ENCODE measurements at places on chromosomes 16 and 17.

- no peak for DNase-seq
Observed at GRCh38 chr17:13638855-13639458, 37.2 kb upstream of the HS3ST3A1 start.

DNA sequence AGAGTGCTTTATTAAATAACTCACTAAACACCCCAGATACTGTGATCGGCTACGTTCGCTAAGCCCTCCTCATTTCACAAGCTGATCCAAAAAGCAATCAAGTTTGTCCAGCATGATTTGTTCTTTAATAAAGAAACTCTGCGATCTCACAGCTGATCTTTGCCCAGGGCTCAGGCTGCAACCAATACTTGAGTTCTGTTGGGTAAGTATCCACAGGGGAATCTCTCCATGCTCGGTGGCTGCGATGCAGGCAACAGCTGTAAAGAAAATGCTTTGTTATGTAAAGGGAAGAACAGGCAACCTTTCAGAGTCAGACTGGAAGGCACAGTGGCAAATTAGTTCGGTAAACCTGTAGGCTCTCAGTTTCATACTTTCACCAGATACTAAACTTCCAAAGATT lies 67.5 kb downstream of the SHISA6 start:
- DNase-seq = no peak

DNA sequence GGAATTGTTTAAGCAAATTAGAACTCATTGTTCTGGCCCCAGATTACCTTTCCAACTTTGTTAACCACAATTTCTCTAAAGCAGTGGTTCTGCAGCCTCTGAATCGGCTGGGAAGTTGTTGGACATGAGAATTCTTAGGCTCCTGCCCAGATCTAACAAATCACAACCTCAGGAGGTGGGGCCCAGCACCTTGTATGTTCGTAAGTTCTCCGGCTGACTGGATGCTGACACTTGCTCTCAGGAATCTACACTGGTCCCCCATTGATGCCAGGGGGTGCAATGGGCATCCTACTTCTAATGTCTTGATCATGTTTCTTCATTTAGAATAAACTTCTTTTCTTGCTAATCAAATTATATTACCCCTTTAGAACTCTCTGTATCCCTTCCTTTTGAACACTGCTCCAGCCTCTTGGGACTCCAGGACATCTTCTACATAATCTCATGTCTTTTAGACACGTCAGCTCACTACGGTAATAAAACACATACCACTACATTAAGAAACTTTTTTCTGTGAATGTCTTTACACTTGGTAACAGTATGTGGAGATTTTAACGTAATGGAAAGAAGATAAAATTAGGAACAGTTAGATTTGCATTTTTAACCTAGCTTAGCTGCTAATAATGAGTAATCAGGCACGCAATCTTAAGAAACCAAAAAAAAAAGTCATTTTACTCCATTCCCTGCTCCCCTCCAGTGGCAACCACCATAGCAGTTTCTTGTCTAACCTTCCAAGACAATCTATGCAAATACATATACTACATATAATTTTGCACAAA lies 143.2 kb downstream of the ITFG1 start:
- DNase-seq = no peak

DNA sequence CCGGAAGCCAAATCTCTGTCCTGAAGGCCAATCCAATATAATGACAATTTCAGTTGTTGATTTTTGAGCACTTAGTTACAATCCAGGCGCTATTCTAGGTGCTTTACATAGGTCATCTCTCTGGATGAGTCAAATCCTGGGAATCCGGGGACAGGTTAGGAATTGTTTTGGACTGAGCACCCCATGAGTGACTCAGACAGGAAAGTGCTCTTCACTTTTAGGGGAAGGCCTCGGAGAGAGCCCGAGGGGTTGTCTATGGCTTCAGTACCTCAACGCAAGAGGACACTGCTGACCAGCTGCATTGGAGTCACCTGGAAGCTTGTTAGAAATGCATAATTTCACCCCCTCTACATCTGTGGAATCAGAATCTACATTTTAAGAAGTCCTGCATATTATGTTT lies 108.8 kb downstream of the IRX5 start:
- DNase-seq = no peak

- no peak for DNase-seq
Observed at GRCh38 chr17:8420041-8420934, 15.4 kb upstream of the NDEL1 start.

DNA sequence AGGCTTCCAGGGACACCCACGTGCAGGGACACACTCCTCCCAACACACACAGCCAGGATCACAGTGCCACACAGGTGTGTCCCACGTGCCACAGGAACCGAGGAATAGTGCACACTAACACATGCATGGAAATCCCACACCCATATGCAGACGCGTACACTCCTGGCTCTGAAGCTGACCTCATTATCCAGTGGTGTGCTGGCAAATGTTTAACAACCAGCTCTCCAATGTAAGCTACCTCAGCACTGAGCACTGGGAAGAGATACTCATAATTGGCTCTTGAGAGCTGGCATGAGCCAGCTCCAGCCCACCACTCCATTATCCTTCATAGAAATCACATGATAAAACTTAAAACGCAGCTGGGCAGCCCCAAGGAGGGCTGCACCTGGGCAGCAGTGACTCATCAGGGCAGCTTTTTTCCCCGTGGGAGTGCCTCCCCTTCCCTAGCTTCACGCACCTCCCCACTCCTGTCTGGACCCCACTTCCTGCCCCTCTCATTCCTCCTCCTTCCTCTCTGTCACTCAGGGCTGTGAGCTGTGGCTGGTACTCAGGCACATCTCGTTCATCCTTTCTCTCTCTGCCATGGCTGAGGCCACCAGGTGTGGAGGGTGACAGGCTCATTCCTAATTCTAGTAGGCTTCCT lies 14.9 kb upstream of the TBX21 start:
- peak; percentile 19 for DNase-seq

DNA sequence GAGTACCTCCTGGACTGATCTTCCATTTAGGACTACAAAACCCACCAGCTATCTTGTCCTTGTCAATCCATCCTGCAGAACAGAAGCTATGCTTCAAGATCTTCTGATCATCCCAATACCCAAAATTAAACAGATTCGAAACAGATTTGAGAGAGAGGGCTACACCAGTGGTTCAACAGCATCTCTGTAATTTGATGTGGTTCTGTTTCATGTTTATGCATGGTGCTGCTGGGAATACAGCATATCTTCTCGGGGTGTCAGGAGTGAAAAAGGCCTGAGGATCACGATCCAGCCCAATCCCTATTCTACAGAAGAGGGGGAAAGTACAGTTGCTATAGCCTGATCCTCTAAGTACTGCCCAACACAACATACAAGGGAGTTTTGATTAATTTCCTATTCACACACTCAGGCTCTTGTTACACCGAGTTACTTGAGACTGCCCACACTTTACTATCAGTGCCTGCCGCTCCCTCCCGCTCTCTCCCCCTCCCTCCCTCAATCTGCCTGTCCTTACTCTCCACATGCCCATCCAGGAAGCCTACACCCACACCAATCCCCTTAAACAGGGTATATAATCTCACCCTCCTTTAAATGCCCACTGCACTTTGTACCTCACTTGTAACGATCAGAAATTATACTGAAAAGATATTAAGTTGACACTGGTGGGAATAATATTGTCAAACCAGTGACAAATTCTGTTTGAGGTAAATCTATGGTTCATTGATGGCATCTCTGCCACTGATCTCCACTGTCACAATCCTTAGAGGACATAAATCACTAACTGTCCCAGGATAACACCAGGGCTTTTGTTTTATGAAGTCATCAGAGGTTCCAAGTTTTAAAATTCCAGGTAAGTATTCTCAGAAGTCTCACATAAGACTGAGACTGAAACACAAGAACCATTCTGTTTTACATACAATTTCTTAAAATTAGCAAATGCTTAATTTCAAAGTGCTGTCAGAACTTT lies 89.3 kb upstream of the PLEKHM1 start:
- DNase-seq = no peak

- no peak for DNase-seq
Observed at GRCh38 chr16:3071655-3072054, 6.2 kb downstream of the IL32 start.
